Germinal center (tissue), 1 donor: ENCODE measurements at places on chromosomes 3 and 15.

- DNase-seq: no peak
Observed at GRCh38 chr15:78047761-78048627, 29.5 kb downstream of the TBC1D2B start.

GRCh38 chr15:96336108-96336595 lies 5.7 kb downstream of the NR2F2 start:
- no peak for DNase-seq

- no peak for DNase-seq
Observed at GRCh38 chr3:30790150-30790549, 104.3 kb downstream of the GADL1 start.

DNA sequence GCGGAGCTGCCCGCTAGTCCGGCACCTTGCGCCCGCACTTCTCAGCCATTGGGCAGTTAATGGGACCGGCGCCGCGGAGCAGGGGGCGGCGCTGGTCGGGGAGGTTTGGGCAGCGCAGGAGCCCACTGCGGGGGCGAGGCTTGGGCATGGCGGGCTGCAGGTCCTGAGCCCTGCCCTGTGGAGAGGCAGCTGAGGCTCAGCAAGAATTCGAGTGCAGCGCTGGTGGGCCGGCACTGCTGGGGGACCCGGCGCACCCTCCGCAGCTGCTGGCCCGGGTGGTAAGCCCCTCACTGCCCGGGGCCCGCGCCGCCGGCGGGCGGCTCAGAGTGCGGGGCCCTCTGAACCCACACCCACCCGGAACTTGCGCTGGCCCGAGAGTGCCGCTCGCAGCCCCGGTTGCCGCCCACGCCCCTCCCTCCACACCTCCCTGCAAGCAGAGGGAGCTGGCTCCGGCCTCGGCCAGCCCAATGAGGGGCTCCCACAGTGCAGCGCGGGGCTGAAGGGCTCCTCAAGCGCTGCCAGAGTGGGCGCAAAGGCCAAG lies 835.0 kb downstream of the TBL1XR1 start:
- no peak for DNase-seq

DNA sequence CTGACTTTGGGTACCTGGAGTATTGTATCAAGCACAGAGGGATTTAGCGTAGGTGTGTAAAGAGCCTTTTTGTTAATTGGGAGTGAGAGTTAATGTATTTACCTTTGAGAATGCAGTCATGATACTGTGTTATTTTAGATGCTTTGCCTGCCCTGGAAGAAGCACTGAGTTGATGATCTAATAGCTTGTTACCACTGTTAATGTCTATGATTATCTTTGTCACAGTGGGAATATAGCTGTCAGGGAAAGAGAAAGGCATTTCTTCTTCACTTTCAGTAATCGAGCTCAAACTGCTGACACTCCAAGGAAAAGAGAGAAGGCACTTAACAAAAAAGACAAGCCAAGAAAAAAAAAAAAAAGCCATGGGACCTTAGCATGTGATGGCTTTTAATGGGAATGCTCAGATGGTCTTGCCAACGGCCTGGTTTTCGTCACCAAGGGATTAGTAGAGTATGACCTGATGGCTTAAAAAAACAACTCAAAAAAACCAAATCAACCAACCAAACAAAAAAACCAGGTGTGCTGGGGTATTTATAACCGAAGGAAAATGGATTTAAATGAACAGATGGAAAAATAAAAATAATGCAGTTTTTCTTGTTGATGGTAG lies 387.4 kb downstream of the PTPRG start:
- no peak for DNase-seq

GRCh38 chr3:107430996-107431245 lies 53.7 kb downstream of the CCDC54 start:
- DNase-seq: peak; percentile 39

- DNase-seq: no peak
Observed at GRCh38 chr3:114451561-114452018, 157.8 kb downstream of the TIGIT start.

DNA sequence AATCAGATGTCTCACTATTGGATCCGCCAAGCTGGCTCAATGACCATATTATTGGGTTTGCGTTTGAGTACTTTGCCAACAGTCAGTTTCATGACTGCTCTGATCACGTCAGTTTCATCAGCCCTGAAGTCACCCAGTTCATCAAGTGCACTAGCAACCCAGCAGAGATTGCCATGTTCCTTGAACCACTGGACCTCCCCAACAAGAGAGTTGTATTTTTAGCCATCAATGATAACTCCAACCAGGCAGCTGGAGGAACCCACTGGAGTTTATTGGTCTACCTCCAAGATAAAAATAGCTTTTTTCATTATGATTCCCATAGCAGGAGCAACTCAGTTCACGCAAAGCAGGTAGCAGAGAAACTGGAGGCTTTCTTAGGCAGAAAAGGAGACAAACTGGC lies 21.5 kb downstream of the SENP8 start:
- no peak for DNase-seq

- no peak for DNase-seq
Observed at GRCh38 chr3:152738656-152739055, 96.3 kb upstream of the P2RY1 start.

- DNase-seq: no peak
Observed at GRCh38 chr3:127762077-127762786, 60.1 kb downstream of the MGLL start.

- no peak for DNase-seq
Observed at GRCh38 chr3:60641354-60641753, 609.9 kb downstream of the FHIT start.

DNA sequence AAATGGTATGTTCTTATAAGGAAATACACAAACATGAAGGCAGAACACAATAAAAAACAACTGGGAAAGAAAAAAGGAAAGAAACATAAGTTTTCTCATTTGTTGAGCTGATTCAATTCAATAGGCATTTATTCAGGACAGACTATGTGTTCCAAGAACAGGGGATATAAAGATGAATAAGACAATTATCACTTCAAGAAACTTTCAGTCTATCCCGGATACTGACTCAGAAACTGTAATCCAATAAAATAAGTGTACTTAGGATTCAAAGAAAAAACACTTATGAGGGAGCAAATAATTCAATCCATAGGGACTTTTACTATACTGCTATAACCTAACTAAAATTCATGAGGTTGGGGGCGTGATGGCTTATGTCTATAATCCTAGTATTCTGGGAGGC lies 3.5 kb upstream of the POPDC2 start:
- no peak for DNase-seq

DNA sequence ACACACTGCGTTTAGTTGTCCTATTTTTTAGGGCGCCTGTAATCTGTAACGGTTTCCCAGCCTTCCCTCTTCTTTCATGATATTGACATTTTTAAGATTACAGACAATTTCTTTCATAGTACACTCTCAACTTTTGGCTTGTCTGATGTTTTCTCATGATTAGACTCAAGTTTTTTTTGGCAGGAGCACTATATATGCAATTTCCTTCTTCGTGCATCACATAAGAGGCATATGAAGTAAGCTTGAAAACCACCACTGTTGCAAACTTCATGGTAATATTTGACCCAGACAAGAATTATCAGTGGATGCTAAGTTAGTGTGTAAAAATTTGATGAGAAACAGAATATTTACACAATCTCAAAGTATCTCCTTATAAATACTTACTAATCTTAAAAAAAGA lies 119.2 kb upstream of the CMC1 start:
- no peak for DNase-seq

GRCh38 chr3:158768361-158768787 lies 33.5 kb upstream of the MFSD1 start:
- DNase-seq: no peak

- DNase-seq: no peak
Observed at GRCh38 chr3:49779358-49780079, 6.8 kb downstream of the IP6K1 start.

DNA sequence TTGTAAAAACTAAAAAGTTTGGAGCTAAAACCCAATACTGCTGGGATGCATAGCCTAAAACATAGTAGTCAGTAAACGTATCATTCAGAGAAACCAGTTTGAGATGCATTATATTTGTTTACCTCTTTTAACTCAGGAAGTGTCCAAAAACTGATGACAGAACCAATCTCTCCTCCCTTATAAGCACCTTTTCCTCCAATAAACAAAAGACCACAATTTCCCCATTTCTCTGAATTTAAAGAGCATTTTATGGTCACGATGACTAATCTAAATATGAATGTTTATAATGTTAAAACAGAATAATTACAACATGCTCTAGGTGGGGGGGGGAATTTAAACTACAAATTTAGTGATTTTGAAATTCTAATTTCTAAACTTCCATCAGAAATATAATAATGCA lies 58.5 kb downstream of the CEP63 start:
- DNase-seq: no peak

GRCh38 chr3:180183346-180183745 lies 146.6 kb upstream of the PEX5L start:
- no peak for DNase-seq

DNA sequence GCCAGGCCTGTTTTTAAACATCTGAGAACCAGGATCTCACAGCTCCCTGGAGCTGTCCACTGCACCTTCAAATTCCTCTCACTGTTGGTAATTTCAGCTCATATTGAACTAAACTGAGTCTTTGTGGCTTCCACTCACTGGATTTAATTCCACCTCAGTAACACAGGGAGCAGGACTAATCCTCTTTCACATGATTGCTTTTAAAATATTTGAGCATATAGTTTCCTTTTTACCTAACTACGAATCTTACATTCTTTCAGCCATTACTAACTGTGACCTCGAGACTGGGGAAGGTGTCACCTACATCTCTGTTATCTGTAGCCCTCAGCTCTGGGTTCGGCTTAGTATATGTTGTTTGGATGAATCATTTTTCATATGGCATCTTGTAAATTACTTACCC lies 194.3 kb upstream of the C2CD4B start:
- no peak for DNase-seq

DNA sequence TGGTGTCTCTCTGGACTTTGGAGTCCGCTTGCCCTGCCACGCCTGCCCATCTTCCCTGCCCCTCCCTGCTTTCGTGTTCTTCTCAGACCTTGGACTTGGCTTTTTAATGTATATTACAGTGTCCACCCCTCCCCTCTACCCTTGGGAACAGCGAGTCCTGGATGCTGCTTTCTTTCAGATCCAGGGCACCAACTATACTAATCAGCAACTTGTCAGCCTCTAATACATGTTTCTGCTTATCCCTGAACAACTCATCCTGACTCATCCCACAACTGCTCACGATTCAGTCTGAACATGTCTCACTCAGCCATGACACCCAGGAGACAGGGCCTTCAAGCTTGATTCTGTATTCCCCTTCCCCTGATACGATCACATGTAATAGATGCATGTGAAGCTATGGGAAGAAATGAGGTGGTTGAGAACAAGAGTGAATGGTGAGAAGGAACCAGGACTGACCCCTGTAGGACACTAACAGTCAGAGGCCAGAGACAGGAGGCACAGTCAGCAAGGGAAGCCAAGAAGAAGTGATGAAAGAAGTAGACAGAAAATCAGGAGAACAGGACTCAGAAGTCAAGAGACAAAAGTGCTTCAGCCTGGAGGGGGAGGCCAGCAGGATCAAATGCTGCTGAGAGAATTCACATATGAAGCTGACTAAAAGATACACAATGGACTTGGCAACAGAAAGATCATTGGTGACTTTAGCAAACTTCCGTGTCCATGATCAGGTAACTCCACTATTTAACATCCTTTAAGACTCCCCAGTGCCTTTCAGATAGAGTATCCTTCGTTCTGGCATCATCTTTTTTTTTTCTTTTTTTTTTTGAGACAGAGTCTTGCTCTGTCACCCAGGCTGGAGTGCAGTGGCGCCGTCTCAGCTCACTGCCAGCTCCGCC lies 35.4 kb downstream of the BCL2L10 start:
- no peak for DNase-seq

DNA sequence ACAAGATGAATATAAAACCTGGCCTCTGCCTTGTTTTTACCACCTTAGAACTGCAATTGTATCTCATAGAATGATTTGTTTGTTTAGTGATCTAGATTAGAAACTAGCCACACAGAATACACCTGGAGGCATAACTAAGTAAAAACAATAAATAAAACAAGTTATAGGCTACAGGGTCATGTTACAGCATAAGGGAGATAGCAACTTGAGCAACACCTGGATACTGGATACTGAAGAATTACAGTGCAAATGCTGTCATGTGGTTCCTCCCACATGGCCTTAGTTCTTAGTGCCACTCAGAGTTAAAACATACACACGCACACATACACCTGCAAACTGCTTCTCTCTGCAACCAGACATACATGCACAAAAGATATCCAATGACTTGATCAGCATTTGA lies 563.4 kb upstream of the DPPA4 start:
- DNase-seq: no peak

- DNase-seq: no peak
Observed at GRCh38 chr3:23537101-23537551, 268.6 kb upstream of the UBE2E1 start.

DNA sequence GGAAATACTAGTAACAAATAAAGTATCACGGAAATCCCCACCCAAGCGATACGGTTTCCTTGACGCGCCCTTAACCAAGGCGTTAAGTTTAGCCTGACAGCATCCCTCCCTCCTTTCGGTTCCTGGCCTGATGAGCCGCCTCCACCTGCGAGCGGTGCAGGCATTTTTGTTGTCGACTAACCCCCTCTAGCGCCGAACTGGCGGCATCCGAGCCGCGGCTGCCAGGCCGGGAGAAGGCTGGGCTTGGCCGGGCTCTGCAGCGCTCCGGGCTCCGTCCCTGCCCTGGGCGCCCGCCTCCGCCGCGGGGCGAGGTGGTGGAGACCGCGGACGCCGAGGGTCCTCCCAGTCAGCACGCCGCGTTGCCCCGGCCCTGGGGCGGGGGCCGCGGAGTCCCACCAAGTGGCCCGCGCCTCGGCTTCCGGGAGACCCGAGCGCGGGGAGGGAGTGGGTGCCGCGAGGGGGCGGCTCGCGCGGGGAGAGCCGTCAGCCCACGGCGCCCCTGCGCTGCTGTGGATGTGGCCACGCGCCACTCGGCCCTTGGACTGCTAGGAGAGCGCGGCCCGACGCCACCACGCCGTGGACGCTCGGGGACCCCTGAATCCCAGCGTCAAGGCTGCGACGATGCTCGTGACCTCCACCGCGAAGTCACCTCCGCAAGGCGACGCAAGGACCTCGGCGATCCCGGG lies 1.1 kb upstream of the EPHA6 start:
- DNase-seq: peak; percentile 54

DNA sequence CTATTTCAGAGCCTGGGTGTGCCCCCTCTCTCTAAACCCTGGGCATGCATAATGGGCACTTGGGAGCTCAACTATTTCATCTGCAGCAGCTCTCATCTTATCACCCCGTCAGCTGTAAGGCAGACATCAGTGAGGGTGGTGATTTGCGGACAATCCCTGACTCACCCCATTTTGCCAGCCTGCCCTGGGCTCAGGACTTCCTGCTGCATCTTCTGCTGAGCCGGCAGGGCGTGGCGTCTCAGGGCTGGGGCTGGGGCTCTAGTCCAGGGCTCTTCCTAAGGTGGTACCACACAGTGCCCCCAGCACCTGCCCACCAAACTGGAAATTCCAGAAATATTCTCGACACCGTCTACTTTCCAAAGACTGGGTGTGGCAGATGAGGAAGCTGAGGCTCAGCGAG lies 925 bp upstream of the PSTPIP1 start:
- no peak for DNase-seq

GRCh38 chr15:36160351-36160750 lies 419.1 kb upstream of the CDIN1 start:
- no peak for DNase-seq

GRCh38 chr3:173622166-173622565 lies 224.6 kb downstream of the NLGN1 start:
- DNase-seq: no peak
